NCI-H460 (cell line): ENCODE measurements at places on chromosomes 7 and 10. TPM values are rescaled to one million over a fixed set of nuclear protein-coding genes. Genes with fewer than 3 reads are reported as not detected.

The SRRT gene
- 43.4 and 44.0 TPM in 2 replicates for total RNA-seq

- no peak for DNase-seq
Observed at GRCh38 chr7:44226396-44226753, 25.6 kb downstream of the YKT6 start.

The ELAPOR2 gene
- 0.59 and 2.4 TPM in 2 replicates for total RNA-seq

GRCh38 chr10:107986571-107986970 lies 822.1 kb upstream of the SORCS1 start:
- no peak for DNase-seq

GRCh38 chr10:13628661-13629060 lies 41.9 kb downstream of the PRPF18 start:
- DNase-seq, result no peak

DNA sequence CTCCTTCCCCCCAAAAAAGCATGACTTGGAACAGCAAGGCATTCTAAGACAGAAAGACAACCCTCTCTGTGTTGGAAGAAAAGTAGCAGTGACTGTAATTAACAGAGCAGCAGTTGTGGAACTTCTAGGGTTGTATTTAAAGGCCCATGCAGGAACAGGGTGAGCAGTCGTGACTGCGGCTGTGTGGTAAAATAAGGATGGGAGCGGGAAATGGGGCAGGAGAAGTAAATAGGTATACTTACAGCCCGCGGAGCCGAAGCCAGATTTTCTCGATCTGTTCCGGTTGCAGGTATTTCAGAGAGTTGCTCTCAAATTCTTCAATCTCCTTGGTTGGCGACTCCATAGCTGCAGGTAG lies 179 bp downstream of the PDE1C start:
- DNase-seq, result no peak

DNA sequence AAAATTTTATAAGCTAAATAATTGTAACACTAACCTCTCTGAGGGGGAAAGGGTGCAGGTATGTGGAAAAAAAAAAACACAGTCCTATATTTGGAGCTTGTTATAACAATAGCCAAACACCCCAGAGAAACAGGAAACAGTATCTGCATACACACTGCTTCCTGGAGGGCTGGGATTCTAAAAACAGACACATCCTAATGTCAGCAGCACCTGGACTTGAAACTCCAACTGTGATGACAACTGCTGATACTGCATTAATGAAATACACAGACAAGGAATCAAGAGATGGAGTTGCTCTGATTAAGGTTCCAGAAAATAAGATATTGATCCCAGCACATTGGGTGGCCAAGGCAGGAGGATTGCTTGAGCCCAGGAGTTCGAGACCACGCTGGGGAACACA lies 9.3 kb downstream of the DAGLB start:
- DNase-seq, result no peak

The STEAP1B gene
- total RNA-seq, result 5.1 and 5.4 TPM in 2 replicates

DNA sequence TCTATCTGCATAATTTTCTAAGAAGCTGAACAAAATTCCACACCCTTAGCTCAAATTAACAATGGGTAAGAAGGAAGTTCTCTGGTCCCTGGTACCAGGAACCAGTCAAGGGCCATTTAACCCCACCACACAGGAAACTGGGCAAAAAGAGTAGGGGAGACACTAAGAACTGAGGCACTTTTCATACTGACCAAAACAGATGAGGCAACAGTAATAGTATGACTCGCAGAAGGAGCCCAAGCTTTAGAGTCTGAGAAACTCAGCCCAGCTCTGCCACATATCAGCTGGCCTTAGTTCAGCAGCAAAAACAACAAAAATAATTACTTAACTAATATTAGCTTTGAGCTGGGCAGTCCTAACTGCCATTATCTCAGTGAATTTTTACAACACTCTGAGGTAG lies 221.2 kb downstream of the FAM107B start:
- no peak for DNase-seq

DNA sequence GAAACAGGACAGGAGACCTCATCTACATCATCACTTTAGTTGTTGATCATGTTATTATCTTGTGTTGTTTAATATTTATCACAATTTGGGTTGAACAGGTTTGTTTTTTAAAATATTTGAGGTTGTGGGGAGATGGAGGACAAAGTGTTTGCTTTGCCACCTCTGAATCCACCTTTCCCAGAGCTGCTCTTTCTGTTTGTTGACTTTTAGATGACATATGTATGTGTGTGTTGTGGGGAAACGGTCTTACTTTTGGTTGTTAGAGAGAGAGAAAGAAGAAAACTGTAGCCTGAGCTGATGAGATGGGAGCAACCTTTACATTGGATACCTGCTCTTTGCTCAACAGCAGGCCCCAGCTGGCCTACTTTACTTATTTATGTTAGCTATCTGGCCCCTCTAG lies 19.0 kb upstream of the SLC16A12 start:
- no peak for DNase-seq

The PDK4 gene
- 5.8 and 6.2 TPM in 2 replicates for total RNA-seq

- DNase-seq, result no peak
Observed at GRCh38 chr7:5421714-5422395, 1.8 kb downstream of the TNRC18 start.

- DNase-seq, result no peak
Observed at GRCh38 chr7:2386964-2387669, 16.3 kb upstream of the CHST12 start.

- no peak for DNase-seq
Observed at GRCh38 chr7:94127026-94127425, 122.9 kb upstream of the BET1 start.

The VENTX gene
- total RNA-seq, result not detected in 2 replicates

GRCh38 chr10:132096863-132097478 lies 31.2 kb downstream of the JAKMIP3 start:
- DNase-seq, result no peak

- no peak for DNase-seq
Observed at GRCh38 chr7:139086454-139086853, 23.1 kb downstream of the ZC3HAV1 start.

The ATG9B gene
- 0.25 TPM in 1 of 2 replicates, not detected in the other for total RNA-seq

The TEX36 gene
- not detected in 2 replicates for total RNA-seq

GRCh38 chr10:15147594-15148392 lies 20.7 kb downstream of the NMT2 start:
- no peak for DNase-seq

DNA sequence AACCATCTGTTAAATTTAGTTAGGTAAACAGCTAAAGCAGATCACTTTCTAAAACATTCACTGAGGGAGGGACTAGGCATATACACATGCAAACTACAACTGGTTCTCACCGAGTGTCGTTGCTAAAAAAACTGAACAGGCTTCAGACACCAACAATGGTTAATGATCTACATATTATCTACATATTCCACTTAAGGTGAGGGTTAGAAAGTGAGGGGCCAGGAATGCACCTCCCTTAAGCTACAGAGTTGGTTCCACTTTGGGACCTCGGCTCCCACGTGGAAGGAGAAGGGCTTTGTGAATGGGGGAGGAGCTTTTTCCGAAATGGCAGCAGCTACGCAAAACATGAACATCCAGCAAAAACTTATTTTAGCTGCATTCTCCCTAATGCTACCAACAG lies 5.8 kb downstream of the CTBP2 start:
- DNase-seq, result no peak

GRCh38 chr7:141198194-141198958 lies 124.5 kb downstream of the TMEM178B start:
- no peak for DNase-seq

DNA sequence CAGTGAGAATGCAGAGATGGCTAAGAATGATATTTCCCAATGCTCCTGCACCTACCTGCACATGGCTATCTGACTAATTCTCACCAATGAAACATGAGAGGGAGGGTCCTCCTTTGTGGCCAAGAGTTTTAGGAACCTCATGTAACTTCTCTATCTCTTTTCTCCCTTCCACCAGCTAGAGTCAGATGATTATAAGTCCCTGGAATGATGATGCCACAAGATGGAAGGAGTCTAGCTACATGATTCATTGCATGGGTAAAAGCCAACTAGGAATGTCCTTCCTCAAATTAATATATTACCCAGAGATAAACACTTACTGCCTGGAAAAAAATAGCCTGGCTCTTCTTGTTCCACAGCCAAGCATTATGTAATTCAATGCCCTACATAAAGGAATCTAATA lies 55.1 kb upstream of the AASS start:
- DNase-seq, result no peak

DNA sequence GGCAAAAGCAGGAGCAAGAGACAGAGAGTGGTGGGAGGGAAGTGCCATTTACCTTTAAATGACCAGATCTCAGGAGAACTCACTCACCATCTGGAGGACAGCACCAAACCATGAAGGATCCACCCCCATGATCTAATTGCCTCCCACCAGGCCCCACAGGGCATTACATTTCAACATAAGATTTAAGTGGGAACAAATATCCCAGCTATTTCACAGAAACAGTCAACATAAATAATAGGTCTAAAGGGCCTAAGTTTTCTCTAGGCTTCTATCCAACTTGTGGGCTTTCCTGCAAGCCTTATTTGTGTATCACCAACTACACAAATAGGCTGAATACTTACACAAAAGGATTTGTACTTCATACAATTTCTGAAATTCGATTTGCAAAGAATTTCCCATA lies 196.8 kb upstream of the POT1 start:
- DNase-seq, result no peak

The STEAP4 gene
- 0.10 and 0.29 TPM in 2 replicates for total RNA-seq

GRCh38 chr7:55523366-55523765 lies 48.9 kb downstream of the VOPP1 start:
- DNase-seq, result no peak

- no peak for DNase-seq
Observed at GRCh38 chr10:113681533-113682470, 2.1 kb downstream of the CASP7 start.

DNA sequence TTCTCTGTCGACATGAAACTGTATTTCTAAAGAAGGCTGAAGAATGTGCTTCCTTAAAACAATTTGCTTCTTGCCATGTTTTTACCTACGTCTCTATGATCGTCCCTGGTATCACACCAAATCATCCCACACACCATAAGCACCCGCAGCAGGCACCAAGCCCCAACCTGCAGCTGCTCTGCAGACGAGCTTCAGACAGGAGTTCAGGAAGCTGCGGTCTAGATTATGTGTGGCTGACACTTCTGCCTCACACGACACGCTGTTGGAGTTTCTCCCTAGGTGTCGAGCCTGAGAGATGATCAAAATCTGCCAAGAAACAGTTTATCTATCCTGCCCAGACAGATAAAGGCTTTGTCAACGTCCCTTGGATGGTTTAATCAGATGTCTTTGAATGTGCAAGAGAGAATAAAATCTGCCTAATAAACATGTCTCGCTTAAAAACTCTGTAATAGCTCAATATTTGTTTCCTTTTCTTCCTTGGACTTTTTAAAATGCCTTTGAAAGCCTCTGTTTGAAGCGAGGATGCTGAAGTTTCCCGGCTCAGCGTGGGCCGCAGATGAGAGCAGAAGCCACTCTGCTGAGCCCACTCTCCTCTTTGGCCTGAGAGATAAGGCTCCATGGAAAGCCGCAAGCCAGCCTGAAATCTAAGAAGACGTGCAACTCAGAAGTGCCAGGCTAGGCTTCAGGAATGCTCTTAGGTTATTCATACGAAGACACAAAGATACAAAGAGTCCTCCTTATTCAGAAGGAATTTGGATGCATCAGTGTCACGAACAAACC lies 158.3 kb upstream of the PFKP start:
- no peak for DNase-seq

- DNase-seq, result no peak
Observed at GRCh38 chr7:151095123-151095797, 9.0 kb downstream of the AGAP3 start.

GRCh38 chr7:65924193-65924592 lies 51.3 kb downstream of the VKORC1L1 start:
- no peak for DNase-seq

The ANKRD16 gene
- 5.5 and 5.8 TPM in 2 replicates for total RNA-seq

- DNase-seq, result no peak
Observed at GRCh38 chr10:38159004-38159403, 64.9 kb downstream of the ZNF37A start.

The SAMD9L gene
- 3.8 and 4.7 TPM in 2 replicates for total RNA-seq

The NKX1-2 gene
- total RNA-seq, result 0.02 TPM in 1 of 2 replicates, not detected in the other

The IFIT2 gene
- total RNA-seq, result 1.1 and 1.2 TPM in 2 replicates

- no peak for DNase-seq
Observed at GRCh38 chr10:83959328-83959727, 180.0 kb upstream of the GHITM start.

GRCh38 chr10:75099952-75100763 lies 11.3 kb upstream of the SAMD8 start:
- DNase-seq, result peak; percentile 60

DNA sequence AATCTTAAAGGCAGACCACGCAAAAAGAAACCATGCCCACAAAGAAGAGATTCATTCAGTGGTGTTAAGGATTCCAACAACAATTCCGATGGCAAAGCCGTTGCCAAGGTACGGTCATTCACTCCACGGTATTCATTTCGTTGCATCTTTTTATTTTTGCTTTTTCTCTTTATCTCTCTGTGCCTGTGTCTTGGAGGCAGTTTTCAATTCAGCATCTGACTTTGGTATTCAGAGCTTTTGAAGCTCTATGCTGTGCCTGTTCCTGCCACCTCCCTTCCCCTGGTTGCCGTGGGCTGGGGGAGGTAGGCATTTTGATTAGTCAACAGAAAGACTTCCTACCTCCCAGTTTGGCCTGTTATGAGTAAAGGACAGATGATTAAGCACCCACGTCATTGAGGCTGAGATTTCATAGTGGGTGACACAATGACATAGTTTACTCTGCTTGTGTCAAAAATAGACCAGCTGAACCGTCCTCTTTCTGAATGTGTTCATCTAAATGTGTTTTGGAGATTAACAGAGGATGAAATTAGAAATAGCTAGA lies 149.5 kb downstream of the ARID5B start:
- DNase-seq, result peak; percentile 88
